Thymus (tissue), 14 donors: ENCODE measurements at places on chromosomes 5 and 9.

DNA sequence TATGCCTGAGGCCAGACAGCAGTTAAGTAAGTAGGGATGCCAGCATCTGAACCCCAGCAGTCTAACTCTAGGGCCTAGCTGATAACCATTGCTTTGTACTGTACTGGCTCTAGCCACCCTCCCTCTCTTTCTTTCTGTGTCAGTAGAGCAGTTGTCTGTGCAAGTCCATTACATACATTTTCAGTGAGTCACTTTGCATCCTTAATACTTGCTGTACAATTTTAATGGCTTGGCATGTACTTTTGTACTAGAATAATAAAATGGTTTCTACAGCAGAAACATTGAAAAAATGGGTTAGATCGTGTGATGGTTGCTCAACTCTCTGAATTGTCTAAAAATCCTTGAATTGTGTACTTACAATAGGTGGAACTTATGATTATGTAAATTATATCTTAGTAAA lies 1.5 kb upstream of the TTC39B start:
- H3K4me3 ChIP-seq = no peak overlapping the region
- no peak overlapping the region for H3K27ac ChIP-seq
- no peak for DNase-seq
- no peaks in the 10 kb centered on the region for H3K36me3 ChIP-seq
- H3K27me3 ChIP-seq = no peaks in the 10 kb centered on the region

DNA sequence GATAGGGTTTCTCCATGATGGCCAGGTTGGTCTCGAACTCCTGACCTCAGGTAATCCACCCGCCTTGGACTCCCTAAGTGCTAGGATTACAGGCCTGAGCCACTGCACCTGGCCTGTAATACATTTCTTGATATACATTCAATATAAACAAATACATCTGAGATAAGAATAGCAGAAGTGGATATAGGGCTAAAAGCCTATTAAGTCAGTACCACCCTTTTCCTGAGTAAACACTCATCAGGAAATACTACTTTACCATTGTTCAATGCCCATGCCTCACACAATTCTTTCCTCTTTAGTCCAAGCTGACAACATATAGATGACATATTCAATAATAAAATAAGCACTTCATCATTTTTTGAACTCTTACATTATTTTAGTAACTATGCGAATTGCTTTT lies 64.8 kb downstream of the MRPS27 start:
- H3K36me3 ChIP-seq = peaks cover 3% of the 10 kb centered on the region
- H3K27ac ChIP-seq = no peak overlapping the region
- no peaks in the 10 kb centered on the region for H3K4me1 ChIP-seq
- H3K4me3 ChIP-seq = no peak overlapping the region

- H3K4me3 ChIP-seq = no peak overlapping the region
- H3K36me3 ChIP-seq = no peaks in the 10 kb centered on the region
These were observed 24.7 kb downstream of the FBXL7 start for GRCh38 chr5:15524712-15525111.

DNA sequence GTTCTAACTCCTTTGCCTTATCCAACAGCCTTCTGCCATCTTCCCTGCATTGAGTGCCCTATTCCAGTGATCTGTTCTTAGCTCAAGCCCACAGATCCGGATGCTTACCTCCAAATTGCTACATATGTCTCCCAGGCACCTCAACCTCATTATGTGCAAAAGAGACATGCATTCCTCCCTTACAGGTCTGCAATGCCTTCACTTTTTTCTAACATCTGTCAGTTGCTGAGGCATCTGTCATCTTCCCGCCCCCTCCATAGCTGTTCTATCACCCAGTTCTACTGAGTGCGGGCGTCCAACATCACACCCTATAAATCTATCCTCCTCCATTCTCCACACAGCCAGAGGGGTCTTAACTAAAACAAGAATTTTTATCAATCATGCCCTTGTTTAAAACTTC lies 20.1 kb downstream of the NMRK1 start:
- H3K27ac ChIP-seq = no peak overlapping the region
- no peak for DNase-seq
- H3K27me3 ChIP-seq = no peaks in the 10 kb centered on the region
- H3K4me1 ChIP-seq = no peaks in the 10 kb centered on the region

DNA sequence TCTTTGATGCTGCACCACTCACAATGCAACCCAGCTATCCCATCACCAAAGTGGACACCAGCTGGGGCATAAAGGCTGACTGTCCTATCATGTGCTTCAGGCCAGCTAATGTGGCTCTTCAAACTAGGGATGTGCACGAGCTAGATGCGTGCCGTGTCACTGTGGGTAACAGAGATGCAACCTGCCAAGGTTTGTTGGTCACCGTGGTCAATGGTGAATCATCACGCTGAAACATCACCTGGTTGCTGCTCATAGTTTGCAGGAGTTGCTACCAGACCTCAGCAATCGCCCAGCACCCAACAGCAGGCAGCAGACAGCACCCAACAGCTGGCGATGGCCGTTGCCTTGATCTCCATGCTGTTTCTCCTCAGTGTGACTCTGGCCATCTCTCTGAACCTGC lies 2.1 kb upstream of the PCDHGA1 start:
- no peaks in the 10 kb centered on the region for H3K36me3 ChIP-seq
- no peaks in the 10 kb centered on the region for H3K4me1 ChIP-seq
- no peak overlapping the region for H3K27ac ChIP-seq
- no peak for DNase-seq
- H3K27me3 ChIP-seq = peaks cover 24% of the 10 kb centered on the region

GRCh38 chr5:94024620-94025019 lies 283.2 kb upstream of the POU5F2 start:
- no peak for DNase-seq
- no peaks in the 10 kb centered on the region for H3K27me3 ChIP-seq
- no peak overlapping the region for H3K4me3 ChIP-seq
- no peaks in the 10 kb centered on the region for H3K4me1 ChIP-seq
- no peaks in the 10 kb centered on the region for H3K36me3 ChIP-seq
- H3K27ac ChIP-seq = no peak overlapping the region

DNA sequence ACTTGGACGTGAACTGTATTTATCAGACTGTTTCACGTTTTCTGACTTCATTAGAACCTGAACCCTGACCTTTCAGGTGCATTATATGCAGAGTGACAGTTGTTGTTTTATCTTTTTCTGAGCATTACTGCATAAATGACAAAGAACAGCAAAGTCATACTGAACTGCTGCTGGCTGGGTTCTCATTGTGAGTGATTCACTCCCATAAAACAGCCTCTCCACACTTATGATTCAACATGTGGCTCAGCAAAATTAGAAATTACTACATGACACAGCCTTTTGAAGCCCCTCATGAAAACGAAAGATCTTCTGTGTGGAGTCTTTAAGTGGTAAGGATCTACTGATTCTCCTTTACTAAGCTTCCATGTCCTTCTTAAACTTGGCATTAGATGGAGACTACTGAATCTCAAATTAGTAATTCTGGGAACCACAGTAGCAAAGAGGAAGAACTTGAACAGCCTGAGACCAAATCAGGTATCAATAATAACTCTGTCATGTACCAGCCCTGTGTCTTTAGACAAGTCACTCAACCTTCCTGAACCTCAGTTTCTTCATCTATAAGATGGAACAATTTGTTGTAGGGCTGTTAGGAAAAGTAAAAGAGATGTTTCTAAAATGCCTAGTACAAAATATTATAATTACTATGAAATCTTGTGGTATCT lies 172.3 kb upstream of the GNA14 start:
- no peak overlapping the region for H3K27ac ChIP-seq
- no peak for DNase-seq
- no peaks in the 10 kb centered on the region for H3K27me3 ChIP-seq
- H3K4me1 ChIP-seq = no peaks in the 10 kb centered on the region
